ENCODE measurements at places on chromosomes 3 and 15.

DNA sequence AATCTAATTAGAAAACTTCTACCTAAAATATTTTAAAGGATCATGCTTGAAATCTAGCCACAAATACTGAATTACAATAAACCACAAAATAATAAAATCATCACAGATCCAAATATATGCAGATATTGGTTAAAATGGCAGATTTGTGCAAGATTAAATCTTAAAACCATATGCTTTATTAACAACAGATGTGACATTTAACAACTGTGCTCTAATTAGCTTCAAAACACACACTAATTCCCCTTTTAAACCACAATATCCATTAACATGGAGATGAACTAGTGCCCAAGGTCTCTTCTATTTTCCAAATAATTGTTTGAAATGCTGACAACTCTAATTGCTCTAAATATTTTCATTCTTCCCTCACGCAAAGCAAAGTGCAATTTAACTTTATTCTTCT, 1530.3 kb downstream of the SI start:
- DNase-seq, result no peak

DNA sequence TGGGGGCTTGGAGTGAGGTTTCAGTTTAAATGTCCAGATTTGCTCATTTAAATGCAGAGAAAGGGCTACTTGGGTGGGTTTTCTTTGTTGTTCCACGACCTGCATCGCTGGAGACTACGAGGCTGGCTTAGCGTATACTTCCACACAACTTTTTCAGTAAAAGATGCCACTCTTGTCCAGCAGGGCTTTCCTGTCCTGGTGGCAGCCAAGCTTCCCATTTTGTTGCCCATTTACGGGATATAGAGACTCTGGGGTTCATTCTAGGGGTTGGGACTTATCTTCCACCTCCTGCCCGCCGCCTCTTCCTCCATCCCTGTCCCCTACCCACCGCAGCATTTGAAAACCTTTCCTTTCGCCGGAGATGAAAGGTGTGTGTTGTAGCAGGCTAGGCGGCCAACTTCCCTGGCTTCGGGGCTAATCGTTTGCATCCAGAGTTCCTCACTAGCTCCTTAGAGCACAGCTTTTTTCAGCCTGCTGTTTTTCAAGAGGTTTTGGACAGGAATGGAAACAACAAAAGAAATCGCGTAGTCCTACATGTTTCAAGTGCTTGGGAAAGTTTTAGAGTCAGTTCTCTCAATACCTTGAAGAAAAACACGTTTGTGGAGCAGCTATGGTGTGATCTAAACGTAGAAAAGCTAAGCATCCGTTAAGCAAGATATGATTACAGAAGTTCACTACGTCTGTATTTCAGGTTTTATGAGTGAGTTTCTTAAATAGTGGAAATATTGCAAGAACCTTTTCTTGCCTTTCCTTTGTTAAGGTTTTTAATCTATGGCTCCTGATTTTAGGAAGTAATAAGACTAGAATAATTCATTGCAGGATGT, 843 bp downstream of the CHRNA5 start:
- DNase-seq, result no peak

- DNase-seq, result no peak
Measured at GRCh38 chr3:71206305-71207165, 377.0 kb downstream of the FOXP1 start.

GRCh38 chr3:40939030-40939740, 260.1 kb upstream of the CTNNB1 start:
- no peak for DNase-seq

GRCh38 chr3:149020196-149020838, 29.0 kb downstream of the GYG1 start:
- no peak for DNase-seq

DNA sequence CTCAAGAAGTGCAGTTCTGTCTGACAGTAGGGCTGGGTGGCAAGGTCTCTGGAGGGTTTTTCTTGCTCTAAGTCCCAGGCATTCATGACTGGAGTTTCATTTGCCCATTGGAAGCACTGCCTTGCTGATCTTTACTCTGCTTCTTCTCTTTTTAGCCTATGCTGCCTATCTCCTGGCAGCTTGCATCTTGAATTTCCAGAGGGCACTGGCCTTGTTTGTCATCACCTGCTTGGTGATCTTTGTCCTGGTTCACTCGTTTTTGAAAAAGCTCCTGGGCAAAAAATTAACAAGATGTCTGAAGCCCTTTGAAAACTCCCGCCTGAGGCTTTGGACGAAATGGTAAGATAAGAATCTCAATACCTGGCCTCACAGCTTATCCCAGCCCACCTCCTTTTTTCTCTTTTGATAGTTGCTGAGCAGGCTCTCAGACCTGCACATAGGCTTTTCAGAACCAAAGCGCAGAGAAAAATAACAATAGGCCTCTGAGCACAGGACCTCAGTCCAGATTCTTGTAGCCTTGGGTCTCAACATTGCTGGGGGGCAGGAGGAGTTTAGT, 10.9 kb downstream of the SLC28A2 start:
- no peak for DNase-seq

- DNase-seq, result no peak
Measured at GRCh38 chr3:40593351-40593750, 68.6 kb downstream of the ZNF621 start.

GRCh38 chr3:34363881-34364280, 565.5 kb downstream of the PDCD6IP start:
- no peak for DNase-seq

GRCh38 chr3:52195823-52196331, 2.1 kb upstream of the ALAS1 start:
- DNase-seq, result no peak

DNA sequence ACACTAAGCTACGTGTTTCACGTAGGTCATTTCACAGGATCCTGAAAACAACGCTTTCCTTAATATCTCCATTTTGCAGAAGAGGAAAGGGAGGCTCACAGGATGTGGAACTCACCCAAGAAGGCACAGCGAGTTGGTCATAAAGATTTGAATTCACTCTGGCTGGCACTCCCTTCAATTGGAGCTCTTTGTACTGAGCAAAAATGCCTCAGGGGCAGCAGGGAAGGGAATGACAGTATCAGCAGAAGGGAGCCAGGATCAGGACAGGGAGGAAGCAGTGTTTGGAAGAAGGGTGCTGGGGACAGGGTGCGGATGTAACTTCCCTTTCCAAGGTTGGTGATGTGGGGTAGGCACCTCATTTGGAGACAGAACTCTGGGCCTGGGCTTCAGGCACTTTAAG, 1.1 kb upstream of the ST6GAL1 start:
- no peak for DNase-seq

DNA sequence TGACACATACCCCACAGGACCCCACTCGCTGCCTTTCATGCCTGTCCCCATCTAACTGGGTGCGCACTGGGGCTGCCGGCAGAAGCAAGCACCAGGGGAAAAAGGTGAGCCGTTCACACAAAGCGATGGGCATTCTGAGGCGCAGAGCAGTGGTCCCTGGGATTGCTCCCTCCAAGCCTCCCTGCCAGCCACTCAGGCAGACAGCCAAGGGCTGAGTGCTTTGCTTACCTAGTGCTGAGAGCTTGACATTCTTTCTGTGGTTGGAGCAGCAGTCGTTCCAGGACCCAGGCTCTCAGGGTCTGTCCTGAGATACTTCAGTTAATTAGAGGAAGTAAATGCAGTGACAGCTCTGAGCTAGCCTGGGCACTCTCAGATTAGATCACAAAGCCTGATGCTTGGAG, 5.7 kb downstream of the ESYT3 start:
- DNase-seq, result no peak

- DNase-seq, result no peak
Measured at GRCh38 chr3:26655231-26655630, 32.7 kb downstream of the LRRC3B start.

DNA sequence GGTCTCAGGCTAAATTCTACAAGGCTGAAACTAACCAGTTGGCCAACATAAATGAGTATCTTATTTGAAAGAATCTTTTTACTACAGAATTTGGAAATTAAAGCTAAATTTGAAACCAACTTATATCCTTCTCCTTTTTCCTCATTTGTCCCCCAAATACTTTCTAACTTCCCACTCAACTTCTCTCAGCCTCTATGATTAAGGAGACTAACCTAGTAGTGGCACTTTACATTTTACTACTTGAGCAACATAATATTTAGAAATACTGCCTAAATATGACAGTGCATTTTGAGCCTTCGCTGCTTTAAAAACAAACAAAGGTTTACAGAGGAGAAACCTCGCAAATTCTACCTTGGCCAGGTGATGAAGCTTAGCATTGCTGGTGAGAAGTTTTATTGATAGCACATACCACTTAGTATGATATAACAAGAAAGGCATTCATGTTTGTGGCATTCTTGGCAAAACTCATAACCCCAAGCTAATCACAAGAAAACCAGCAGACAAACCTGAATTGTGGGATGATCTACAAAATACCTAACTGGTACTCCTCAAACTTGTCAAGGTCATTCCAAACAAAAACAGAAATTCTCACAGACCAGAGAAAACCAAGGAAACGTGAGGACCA, 432.1 kb upstream of the CFAP20DC start:
- DNase-seq, result no peak

DNA sequence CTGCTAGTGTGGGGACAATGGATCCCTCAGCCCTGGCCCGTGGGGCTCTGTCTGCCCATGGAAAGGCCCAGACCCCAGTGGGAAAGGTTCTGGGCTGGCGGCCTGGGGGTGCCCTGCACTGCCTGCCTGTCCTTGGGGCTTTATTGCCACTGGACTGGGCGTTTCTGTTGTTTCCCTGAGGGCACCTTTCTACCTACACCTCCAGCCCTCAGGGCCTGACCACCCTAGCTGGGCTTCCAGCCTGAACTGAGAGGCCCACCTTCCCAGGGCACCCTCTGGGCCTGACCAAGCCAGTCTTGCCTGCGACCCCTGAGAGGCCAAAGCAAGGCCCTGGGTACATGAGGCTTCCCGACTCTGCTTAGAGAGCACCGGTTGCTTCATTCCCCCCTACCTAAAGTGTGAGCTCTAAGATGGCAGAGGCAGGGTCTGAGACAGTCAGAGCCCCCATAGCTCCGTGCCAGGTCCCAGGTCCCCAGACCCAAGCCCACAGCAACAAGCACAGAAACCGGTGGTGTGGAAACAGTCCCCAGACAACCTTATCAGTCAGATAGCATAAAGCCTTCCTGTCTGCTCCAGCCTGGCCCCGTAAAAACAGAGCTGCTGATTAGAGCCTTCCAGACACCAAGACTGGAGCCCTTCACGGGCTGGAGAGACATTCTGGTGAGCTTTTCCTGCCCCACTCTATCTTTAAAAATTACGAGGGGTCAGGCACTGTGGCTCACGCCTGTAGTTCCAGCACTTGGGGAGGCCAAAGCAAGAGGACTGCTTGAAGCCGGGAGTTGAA, 102.8 kb downstream of the CHSY1 start:
- DNase-seq, result no peak

GRCh38 chr3:14236902-14237301, 58.3 kb downstream of the LSM3 start:
- DNase-seq, result no peak

GRCh38 chr15:100241572-100242482, 99.9 kb downstream of the ADAMTS17 start:
- DNase-seq, result no peak

DNA sequence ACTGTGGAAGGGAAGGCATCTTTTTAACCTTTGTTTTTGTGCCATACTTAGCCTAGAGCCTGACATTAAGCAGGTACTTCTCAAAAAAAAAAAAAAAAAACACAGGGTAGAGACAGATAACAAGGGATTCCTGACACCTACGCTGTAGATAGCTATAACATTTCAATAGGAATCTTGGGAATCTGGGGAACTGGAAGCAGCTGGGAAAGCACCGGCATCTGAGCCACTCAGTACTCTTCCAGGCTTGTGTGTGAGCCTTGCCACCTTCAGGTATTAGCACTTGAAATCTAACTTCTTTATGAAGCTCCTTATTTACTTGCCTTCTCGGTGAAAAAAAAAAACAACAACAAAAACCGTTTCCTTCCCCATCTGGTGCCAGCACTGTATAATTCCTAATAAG, 46.8 kb downstream of the PIK3CA start:
- no peak for DNase-seq

GRCh38 chr3:40770061-40770460, 245.3 kb downstream of the ZNF621 start:
- DNase-seq, result peak; percentile 3

DNA sequence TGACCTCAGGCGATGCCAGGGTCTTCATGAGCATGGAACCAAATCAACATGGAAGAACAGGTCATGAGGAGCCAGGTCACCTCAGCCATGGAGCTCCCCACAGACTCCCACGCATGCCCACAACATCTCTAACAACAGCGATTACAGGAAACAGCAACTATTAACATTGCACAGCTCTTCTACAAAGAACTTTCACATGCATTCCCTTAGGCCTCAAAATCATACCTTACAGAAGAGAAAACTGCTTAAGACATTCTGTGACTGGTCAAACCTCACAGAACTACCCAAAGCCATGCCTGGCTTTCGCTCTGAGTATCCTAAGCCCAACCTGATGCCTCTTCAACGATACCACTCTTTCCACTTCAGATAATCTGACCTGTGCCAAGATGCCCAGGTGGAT, 117.8 kb downstream of the OXNAD1 start:
- DNase-seq, result no peak

DNA sequence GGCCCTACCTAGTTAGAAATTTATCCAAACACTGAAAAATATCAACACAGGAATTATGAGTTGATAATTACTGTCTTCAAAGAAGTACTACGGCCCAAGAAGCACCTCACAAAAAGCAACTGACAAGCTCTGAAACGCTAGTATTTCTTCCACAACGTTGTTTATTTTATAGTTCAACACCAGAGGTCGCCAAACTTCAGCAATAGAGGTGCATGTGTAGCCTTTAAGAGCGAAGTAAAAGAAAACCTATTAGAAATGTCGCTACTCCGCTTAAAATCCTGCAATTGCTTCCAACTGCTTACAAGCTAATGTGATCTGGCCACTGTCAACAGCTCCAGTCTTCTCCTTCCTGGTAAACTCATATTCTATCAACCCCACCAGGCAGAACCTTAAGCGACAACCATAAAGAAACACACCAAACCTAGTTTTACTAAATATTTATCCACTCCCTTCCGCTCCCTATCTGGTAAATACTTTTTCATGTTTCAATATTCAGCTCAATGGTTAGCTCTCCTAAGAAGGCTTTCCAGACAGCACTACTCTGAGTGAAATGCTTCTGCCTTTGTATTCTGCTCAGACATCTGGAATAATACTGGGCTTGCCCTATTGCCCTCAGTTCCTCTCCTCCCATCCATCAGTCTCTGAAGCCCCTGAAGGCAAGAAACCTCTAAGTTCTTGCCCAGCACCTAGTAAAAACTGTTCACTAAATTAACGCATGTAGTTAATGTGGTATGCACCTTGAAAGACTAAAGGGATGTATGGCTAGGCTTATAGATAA, 110.2 kb downstream of the NR1I2 start:
- DNase-seq, result no peak

GRCh38 chr15:88621789-88622604, 857 bp downstream of the AEN start:
- DNase-seq, result no peak
